ENCODE measurements at places on chromosomes 16 and 17.
A peak's percentile ranks its signal among the peaks of the same experiment; 100 is the strongest.

DNA sequence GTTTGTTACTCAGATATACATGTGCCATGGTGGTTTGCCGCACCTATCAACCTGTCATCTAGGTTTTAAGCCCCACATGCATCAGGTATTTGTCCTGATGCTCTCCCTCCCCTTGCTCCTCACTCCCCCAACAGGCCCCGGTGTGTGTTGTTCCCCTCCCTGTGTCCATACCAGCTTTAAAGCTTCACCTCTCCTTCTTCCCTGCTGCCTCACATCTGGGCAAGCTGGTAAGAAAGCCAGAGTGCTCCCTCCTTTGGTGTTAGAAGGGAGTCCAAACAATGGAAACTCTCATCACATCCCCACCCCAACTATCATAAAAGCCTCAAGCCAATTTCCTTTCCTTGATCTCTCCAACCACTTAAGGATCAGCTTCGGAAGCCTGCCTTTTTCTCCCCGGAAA lies 1115.6 kb upstream of the GOT2 start:
- no peaks in the 10 kb centered on the region for H3K4me1 ChIP-seq
- no peaks in the 10 kb centered on the region for H3K36me3 ChIP-seq
- no peak overlapping the region for H3K4me3 ChIP-seq
- no peak overlapping the region for H3K27ac ChIP-seq

GRCh38 chr17:50517504-50518383 lies 9.5 kb downstream of the MYCBPAP start:
- no peaks in the 10 kb centered on the region for H3K27me3 ChIP-seq
- DNase-seq: no peak
- no peak overlapping the region for H3K4me3 ChIP-seq

DNA sequence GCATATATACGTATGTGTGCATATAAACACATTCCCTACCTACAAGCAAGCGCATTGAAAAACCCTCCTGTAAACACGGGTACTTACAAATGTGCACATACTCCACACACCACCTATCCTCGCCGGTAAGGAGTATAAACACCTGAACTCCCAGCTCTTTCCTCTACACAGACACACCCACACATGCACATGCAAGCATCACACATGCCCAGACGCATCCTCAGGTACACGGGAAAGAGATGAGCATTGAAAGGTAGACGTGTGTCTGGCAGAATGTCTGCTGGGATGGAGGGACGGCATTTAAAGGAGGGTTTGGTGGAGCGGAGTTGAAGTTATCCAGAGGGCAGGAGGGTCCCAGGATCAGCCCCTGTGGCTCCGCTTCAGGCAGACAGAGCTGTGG lies 4.7 kb upstream of the SMTNL2 start:
- DNase-seq: no peak
- H3K27ac ChIP-seq: no peak overlapping the region
- peaks cover 21% of the 10 kb centered on the region for H3K27me3 ChIP-seq
- H3K36me3 ChIP-seq: no peaks in the 10 kb centered on the region
- H3K4me1 ChIP-seq: peaks cover 27% of the 10 kb centered on the region

GRCh38 chr17:34926661-34927060 lies 34.6 kb downstream of the CCT6B start:
- H3K27ac ChIP-seq: no peak overlapping the region
- no peaks in the 10 kb centered on the region for H3K4me1 ChIP-seq
- no peak for DNase-seq
- no peaks in the 10 kb centered on the region for H3K36me3 ChIP-seq
- H3K27me3 ChIP-seq: peaks cover 3% of the 10 kb centered on the region
- no peak overlapping the region for H3K4me3 ChIP-seq

DNA sequence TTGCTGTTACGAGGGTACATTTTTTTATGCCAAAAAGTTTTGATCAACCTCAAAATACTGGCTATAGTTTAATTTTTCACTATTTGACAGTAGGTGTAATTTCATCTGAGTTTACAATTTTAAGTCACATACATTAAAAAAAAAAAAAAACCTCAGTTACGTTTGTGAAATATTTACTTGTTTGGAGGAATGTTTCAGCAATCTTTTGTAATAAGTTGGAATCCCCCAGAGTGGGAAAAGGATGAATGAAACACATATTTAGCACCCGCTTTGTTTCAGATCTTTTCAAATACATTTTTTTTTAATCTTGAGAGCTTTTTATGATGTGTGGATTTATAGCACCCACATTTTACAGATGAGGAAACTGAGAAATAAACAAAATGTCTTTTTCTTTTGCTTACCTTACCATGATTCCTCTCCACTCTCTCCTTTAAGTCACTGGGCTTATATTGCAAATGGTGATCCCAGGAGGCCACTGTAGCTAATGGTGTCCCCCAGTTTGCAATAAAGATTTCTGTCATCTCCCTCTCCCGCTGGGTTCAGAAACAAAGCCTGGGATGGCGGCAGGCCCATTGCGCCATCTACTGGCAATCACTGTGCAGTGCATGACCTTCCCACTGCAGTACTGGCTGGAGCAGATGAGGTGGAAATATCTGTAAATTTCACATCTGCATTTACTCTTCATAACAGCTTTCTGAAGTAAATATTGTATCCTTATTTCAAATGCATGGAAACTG lies 27.7 kb downstream of the TBC1D3B start:
- no peak overlapping the region for H3K27ac ChIP-seq
- no peaks in the 10 kb centered on the region for H3K36me3 ChIP-seq
- no peaks in the 10 kb centered on the region for H3K4me1 ChIP-seq
- H3K27me3 ChIP-seq: no peaks in the 10 kb centered on the region
- peak; percentile 74 for DNase-seq

DNA sequence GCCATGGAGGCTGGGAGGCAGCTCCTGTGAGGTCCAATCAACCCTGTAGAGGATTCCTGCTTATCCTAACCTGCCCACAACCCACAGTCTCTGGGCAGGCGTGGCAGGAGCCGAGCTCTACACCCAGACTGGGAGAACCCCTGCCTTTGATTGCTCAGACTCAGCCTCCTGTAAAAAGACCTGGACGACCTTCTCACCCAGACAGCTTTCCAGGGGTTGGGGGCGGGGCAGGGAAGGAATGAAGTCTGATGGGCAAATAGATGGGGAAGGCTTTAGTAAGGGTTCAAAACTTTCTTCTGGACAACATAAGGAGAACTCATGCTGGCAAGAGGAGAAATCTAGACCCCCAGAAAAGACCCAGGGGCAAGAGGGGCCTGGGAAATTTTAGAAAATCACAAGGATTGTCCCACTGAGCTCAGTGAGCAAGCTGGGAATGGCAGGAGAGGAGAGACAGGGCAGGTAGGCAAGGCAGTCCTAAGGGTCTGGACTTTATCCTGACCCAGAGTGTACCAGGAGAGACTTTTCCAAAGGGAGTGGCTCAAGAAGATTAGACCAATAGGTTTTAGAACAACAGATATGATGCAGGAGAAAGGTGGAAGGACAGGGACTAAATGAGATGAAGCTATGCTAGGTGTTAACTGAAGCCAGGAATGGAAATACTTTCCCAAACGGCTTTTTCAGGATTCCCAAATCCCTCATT lies 70.8 kb downstream of the TMEM132E start:
- H3K4me1 ChIP-seq: no peaks in the 10 kb centered on the region
- H3K36me3 ChIP-seq: no peaks in the 10 kb centered on the region
- no peak overlapping the region for H3K4me3 ChIP-seq
- H3K27ac ChIP-seq: no peak overlapping the region
- DNase-seq: no peak
- no peaks in the 10 kb centered on the region for H3K27me3 ChIP-seq

- DNase-seq: no peak
- H3K4me1 ChIP-seq: no peaks in the 10 kb centered on the region
- H3K27ac ChIP-seq: no peak overlapping the region
- H3K27me3 ChIP-seq: no peaks in the 10 kb centered on the region
- no peak overlapping the region for H3K4me3 ChIP-seq
- no peaks in the 10 kb centered on the region for H3K36me3 ChIP-seq
Measured at GRCh38 chr16:49914657-49915056, 58.7 kb upstream of the ZNF423 start.

GRCh38 chr16:26019381-26020242 lies 327.9 kb downstream of the HS3ST4 start:
- H3K4me3 ChIP-seq: no peak overlapping the region
- no peaks in the 10 kb centered on the region for H3K27me3 ChIP-seq
- H3K36me3 ChIP-seq: peaks cover 5% of the 10 kb centered on the region
- H3K4me1 ChIP-seq: peaks cover 5% of the 10 kb centered on the region

DNA sequence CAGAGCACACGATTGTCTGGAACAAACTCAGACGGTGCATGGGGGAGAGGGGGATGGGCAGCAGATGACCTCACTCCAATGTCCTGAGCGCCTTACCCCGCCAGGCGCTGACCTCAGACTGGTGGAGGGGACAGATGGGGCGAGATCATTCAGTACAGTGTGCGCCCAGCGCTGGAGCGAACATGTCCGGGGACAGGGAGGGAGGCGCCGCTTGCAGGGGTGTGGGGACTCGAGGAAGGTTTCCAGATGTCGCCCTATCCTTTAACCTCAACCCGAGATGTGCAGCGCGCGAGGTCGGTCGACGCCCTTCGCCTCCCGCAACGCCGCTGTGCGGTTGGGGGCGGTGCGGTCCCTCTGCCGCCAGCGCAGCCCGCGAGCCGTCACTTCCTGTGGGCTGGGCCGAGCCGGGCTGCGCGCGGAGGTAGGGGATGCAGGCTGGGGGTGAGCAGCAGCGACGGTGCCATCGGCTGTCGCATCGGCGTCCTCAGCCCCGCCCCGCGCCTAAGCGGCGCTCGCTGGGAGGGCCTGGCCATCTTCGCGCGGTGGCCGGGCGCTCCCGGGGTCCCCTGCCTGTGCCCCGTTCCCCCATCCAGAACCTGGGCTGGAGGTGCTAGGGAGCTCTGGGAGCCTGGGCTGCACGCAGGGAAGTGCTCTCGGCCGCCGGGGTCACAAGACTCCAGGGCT lies 5.3 kb upstream of the CDR2L start:
- DNase-seq: peak; percentile 94
- H3K27ac ChIP-seq: peak overlapping the region; percentile 85
- peak overlapping the region; percentile 93 for H3K4me3 ChIP-seq
- H3K27me3 ChIP-seq: peaks cover 9% of the 10 kb centered on the region
- no peaks in the 10 kb centered on the region for H3K36me3 ChIP-seq

DNA sequence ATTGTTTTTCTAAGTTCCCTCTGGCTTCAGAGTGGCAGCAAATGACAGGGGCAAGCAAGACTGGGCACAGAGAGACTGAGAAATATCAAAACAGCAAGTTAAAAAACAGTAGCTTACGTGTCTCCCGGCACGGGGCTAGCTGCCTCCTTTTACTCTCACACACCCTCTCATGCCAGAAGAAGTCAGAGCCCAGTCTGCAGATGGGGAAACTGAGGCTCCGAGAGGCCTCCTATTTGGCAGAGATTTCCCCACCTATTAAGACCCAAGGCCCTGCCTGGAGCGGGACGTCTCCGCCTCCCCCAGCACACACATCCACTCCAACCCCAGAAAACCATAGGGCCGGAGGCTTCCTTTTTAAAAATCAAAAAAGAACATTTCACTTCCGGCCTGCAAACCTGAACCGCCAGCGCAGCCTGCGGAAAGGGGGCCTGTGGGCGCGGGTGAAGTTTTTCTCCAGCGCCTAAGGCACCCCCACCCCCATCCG lies 832 bp downstream of the CARHSP1 start:
- H3K27ac ChIP-seq: peak overlapping the region; percentile 96
- H3K36me3 ChIP-seq: no peaks in the 10 kb centered on the region
- peak overlapping the region; percentile 100 for H3K4me3 ChIP-seq
- peaks cover 40% of the 10 kb centered on the region for H3K4me1 ChIP-seq
- H3K27me3 ChIP-seq: no peaks in the 10 kb centered on the region

DNA sequence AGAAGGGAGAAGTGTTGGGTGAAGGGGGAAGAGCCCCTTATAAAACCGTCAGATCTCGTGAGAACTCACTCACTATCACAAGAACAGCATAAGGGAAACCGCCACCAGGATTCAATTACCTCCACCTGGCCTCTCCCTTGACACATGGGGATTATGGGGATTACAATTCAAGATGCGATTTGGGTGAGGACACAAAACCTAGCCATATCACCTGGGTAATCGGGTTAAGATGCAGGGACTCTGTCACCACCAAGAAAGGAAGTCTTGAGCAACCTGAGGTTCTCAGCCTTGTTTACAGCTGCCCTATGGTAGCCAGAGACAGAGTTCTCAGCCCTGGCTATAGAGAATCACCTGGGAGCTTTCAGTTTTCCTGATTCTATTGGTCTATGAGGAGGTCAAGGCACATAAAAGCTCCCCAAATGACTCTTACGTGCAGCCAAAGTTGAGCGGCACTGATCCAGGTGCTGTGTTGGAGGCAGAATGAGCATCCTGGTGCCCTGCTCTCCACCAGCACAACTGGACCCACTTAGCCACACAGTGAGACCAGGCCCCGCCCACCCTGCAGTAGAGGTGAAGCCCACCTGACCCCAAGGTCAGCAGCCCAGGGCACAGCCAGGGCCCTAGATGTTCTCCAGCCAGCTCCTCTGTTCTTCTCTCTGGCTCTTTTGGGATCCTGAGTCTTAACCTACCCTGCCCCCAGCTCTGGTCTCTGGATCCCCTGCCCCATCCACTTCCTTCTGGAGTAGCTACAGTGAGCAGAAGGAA lies 138.5 kb upstream of the CDH5 start:
- no peaks in the 10 kb centered on the region for H3K27me3 ChIP-seq
- no peaks in the 10 kb centered on the region for H3K36me3 ChIP-seq
- no peak overlapping the region for H3K4me3 ChIP-seq
